ENCODE measurements at places on chromosomes 3 and 15.

DNA sequence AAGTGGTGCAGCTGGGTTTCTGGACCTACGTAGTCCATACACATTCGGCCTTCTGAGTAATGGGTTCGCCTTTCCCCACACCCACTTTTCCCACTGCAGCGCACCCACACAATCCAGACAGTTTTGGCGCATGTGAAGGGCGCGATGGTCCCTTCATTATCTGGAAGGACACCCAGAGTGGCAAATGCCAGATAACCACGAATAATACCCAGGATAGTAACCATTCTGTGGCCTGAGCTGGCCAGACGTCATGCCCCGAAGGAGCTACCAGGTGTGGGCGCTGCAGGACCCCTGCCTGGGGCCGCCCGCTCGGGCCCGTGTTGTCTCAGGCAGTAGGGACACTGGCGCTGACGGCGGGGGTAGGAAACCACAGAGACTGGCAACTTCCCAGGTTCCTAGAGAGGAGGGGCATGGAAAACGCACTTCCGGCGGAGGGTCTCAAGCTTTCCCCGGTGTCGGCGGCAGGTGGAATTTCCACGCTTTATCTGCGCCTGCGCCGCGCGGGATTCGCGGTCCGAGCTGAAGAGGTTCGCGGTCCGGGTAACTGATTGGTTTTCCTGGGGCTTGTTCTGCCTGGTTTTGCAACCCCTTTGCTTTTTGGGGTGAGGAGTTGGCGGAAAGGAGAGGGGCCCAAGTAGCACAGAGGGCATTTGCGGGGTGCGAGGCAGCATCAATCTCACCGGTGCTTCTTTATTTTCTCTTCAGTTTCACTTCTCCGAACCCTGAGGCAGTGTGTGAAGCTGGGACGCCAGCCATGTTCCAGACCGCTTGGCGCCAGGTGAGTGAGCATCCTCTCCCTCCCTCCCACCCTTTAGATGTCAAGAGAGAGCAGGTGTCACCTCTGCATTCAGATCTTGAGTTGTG, at the start of gene ZNF620:
TSS of gene ZNF620 (plus strand) at position 441 of the 864 bp plus-strand sequence. CDS start at position 755, 314 bp downstream.
- DNase-seq: no peak

- DNase-seq: no peak
Observed at GRCh38 chr3:182812123-182812522, 18.8 kb downstream of the ATP11B start.

DNA sequence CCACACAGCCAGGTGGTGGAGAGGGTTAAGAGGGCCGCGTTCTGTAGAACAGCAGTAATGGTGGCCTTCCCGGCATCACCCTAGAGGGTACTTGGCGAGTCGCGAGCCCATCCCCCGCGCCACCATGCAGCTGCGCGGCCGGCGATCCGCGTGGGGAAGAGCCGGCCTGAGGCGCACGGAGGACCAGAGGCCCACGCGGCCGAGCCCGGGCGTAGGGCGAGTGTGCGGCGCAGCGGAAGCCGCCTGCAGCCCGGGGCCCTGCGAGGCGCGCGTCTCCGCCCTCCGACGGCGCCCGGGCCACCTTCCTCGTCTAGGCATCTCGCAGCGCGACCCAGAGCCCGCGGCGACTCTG, 423 bp downstream of the TKT start:
- DNase-seq: no peak

DNA sequence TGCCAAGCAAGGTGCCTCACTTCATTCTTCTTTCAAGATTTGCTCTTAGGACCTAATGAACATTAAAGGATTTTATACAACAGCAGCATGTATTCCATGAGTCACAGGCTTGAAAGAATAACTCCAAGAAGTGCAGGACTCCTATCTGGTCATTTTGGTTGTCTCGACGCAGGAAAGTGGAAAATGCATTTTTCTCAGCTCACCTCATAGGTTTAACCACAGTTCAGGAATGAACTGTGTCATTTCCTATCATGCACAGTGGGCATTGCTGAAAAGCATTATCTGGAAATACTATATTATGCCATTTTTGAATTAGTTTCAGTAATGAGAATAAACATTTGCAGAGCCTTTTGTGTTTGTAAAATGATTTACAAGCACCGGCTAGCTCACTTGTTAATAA, 98.7 kb upstream of the BFSP2 start:
- no peak for DNase-seq

GRCh38 chr15:40272485-40273056, 10.3 kb downstream of the ANKRD63 start:
- DNase-seq: no peak

All from foreskin melanocyte (primary cell).